ENCODE measurements at places on chromosomes 2 and 18. TPM values are rescaled to one million over a fixed set of nuclear protein-coding genes. Genes with fewer than 3 reads are reported as not detected.

- no peak for DNase-seq
Observed at GRCh38 chr2:5701266-5701665, 9.1 kb downstream of the SOX11 start.

- DNase-seq: no peak
Observed at GRCh38 chr2:233429175-233429897, 75.0 kb downstream of the DGKD start.

DNA sequence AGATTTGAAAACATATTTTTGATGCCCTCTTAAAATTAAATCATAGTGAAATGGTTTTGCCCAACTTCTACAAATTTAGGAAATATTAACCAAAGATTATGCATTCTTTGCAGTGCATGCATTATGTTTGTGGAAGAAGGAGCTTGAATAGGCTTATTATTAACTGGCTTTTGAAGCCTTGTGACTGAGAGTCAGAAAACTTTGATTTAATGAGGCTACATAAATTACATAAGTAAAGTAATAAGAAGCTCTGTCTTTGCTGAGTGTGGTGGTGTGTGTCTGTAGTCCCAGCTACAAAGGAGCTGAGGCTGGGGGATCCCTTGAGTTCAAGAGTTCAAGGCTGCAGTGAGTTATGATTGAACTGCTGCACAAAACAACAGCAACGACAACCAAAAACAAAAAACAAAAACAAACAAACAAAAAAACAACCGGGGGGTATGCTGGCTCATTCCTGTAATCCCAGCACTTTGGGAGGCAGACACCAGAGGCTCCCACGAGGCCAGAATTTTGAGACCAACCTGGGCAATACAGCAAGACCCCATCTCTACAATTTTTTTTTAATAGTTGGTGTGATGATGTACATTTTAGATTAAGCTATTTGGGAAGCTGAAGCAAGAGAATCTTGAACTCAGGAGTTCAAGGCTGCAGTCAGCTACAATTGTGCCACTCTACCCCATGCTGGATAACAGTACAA is 57.0 kb upstream of the LRRTM4 start:
- DNase-seq: no peak

- no peak for DNase-seq
Observed at GRCh38 chr2:137115795-137116089, 350.4 kb downstream of the THSD7B start.

- no peak for DNase-seq
Observed at GRCh38 chr2:75497256-75497655, 63.5 kb downstream of the EVA1A start.

DNA sequence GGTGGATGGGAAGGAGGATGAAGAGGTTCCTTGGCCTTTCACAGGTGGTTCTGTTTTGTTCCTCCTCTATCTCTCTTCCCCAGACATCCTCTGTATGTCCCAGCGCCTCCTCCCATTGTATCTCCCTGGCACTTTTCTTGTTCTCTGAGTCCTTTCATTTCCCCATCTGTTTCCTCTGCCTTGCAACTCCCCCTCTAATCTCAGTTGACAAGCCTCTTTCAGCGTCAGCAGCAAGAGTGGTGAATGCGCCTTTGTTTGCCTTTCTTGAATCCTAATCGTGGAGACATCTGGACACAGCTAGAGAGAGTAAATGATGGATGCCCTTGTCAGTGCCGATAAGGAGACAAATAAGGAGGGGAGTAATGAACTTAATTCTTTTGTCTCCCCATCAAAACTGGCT is 167.0 kb downstream of the NDUFA10 start:
- DNase-seq: no peak

GALNT14 gene
- polyA plus RNA-seq: 2.4 TPM

UPP2 gene
- polyA plus RNA-seq: 0.11 TPM

SIX3 gene
- not detected for polyA plus RNA-seq
